Epithelial cell of umbilical artery (primary cell): ENCODE measurements at places on chromosomes 2 and 18. TPM values are rescaled to one million over a fixed set of nuclear protein-coding genes. Genes with fewer than 3 reads are reported as not detected.

The DAPL1 gene
- not detected in 2 replicates for total RNA-seq

The DTNA gene
- 7.1 and 9.1 TPM in 2 replicates for total RNA-seq

The RIT2 gene
- total RNA-seq, result not detected in 2 replicates

The RGPD4 gene
- total RNA-seq, result not detected in 2 replicates

The SERPINB13 gene
- not detected in 2 replicates for total RNA-seq

The OTOS gene
- total RNA-seq, result not detected in 2 replicates

The SFT2D3 gene
- 3.0 and 5.2 TPM in 2 replicates for total RNA-seq

The NCK2 gene
- 28.4 and 31.8 TPM in 2 replicates for total RNA-seq

The CHRNA1 gene
- total RNA-seq, result 0.97 and 1.8 TPM in 2 replicates

The INO80C gene
- total RNA-seq, result 19.6 and 19.8 TPM in 2 replicates

The SYT4 gene
- total RNA-seq, result not detected in 2 replicates

The TMEM247 gene
- total RNA-seq, result not detected in 2 replicates

The SERPINB4 gene
- under 0.01 and 0.15 TPM in 2 replicates for total RNA-seq

The CROCC2 gene
- not detected in 2 replicates for total RNA-seq

The CPLX4 gene
- total RNA-seq, result not detected in 2 replicates

The ALPI gene
- total RNA-seq, result not detected in 2 replicates

The RBM45 gene
- total RNA-seq, result 14.3 and 31.2 TPM in 2 replicates

The PLEKHH2 gene
- 0.15 and 0.32 TPM in 2 replicates for total RNA-seq

The DES gene
- total RNA-seq, result under 0.01 and 1.2 TPM in 2 replicates

The C2orf78 gene
- total RNA-seq, result not detected in 2 replicates

The MPP4 gene
- 4.0 and 4.5 TPM in 2 replicates for total RNA-seq

The CDCA7 gene
- total RNA-seq, result 12.0 and 15.7 TPM in 2 replicates

The PPP1R1C gene
- 0.32 TPM in 1 of 2 replicates, not detected in the other for total RNA-seq

The CDH7 gene
- under 0.01 TPM in 1 of 2 replicates, not detected in the other for total RNA-seq

The REG1B gene
- total RNA-seq, result not detected in 2 replicates

The REEP1 gene
- under 0.01 TPM in 1 of 2 replicates, not detected in the other for total RNA-seq

The FKBP1B gene
- total RNA-seq, result 22.0 and 23.1 TPM in 2 replicates

The ANKRD30BL gene
- total RNA-seq, result not detected in 2 replicates

The ANKRD62 gene
- total RNA-seq, result not detected in 2 replicates

The OST4 gene
- total RNA-seq, result 429 and 623 TPM in 2 replicates

The FN1 gene
- 1,607 and 1,656 TPM in 2 replicates for total RNA-seq

The SLC4A3 gene
- total RNA-seq, result under 0.01 TPM in 1 of 2 replicates, not detected in the other

The DSC2 gene
- under 0.01 and 0.32 TPM in 2 replicates for total RNA-seq

The EML6 gene
- 0.32 and 1.4 TPM in 2 replicates for total RNA-seq

The DPYSL5 gene
- total RNA-seq, result not detected in 2 replicates

The CCDC85A gene
- total RNA-seq, result 20.5 and 24.5 TPM in 2 replicates
